ENCODE measurements at places on chromosomes 5 and 9. TPM values are rescaled to one million over a fixed set of nuclear protein-coding genes. Genes with fewer than 3 reads are reported as not detected.

Gene REEP2
- polyA plus RNA-seq = 44.7 TPM

Gene RGS7BP
- 1.1 TPM for polyA plus RNA-seq

Gene ANKRD31
- 0.02 TPM for polyA plus RNA-seq

Gene CYLC2
- polyA plus RNA-seq = not detected

Gene SPATA31C1
- 0.19 TPM for polyA plus RNA-seq

Gene CRB2
- polyA plus RNA-seq = 4.0 TPM

Gene ZCCHC10
- 22.4 TPM for polyA plus RNA-seq
